Stimulated activated CD8-positive, alpha-beta memory T cell treated with anti-CD3 and anti-CD28 coated beads, Interleukin-2, amount 100 ng/mL, for 1 hour (primary cell): ENCODE measurements at places on chromosomes 4 and X.

GRCh38 chr4:97374526-97374925, 768.8 kb downstream of the STPG2 start:
- DNase-seq = no peak

DNA sequence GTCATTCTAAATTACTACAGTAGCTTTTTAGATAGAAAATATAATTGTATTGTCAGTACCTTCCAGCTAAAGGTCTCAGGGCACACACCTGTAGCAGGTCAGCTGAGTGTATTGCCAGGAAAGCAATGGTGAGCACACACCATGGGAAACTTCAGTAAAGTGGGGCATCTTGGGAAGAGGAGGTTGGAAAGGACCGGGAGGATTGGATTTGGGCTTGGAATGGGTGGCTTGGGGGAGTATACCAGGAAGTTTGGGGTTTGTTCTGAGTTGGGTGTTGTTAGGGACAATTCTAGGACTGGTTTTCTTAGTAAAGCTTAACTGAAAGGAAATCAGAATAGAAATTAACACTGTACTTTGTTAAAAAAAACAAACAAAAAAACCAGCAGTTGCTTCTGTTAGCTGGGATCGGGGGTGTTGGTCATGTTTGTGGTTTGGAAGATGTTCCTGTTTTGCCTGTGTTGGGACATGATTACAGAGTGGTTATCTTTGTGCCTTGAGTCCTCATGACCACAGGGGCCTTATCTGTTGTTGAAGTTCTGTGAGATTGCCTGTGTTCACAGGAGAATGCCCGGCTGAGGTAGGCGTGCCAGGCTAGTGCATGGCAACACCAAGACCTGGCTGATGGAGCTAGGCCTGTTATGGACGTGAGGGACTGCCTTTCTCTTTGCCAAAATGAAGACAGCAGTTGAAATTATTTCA, 35.1 kb downstream of the PRIMPOL start:
- DNase-seq = no peak

GRCh38 chr4:129916991-129917390, 821.0 kb downstream of the C4orf33 start:
- DNase-seq = no peak

DNA sequence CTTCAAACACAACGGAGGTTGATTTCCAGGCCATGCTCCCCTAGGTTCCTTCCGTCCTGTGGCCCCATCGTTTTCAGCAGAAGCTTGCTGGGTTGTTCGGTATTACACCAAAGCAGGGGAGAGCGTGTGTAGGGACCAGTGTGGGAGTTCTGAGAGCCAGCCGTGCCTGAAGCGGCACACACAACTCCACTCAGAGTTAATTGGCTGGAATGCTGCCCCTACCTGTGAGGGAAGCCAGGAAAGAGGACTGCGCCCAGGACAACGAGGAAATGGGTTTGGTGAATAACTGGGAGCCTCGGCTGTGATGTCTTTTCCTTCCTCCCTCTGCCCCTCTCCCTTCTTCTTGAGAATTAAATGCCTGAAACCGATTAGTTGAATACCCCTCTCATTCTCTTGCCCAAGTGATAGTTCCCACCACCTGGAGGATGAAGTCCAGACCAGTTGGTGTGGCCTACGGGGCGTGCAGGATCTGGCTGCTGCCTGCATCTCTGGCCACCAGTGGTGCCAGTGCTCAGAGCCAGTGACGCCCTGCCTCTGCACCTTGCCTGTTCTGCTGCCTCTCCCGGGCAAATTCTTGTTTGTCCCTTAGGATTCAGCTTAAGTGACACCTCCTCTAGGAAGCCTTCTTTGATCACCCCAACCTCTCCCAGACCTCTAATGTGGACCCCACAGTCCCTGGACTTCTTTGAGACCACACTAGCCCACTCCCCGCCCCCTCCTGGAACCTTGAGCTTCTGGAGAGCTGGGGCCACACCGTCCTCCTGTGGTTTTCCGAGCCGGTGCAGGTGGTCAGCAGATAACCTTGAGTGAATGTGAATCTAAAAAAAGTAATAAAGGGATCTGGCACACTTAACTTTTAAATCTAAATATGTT, 33.6 kb downstream of the TBC1D14 start:
- no peak for DNase-seq

GRCh38 chrX:39946822-39947221, 150.9 kb downstream of the BCOR start:
- DNase-seq = no peak

- DNase-seq = no peak
Observed at GRCh38 chr4:38209654-38210053, 249.5 kb downstream of the PTTG2 start.

DNA sequence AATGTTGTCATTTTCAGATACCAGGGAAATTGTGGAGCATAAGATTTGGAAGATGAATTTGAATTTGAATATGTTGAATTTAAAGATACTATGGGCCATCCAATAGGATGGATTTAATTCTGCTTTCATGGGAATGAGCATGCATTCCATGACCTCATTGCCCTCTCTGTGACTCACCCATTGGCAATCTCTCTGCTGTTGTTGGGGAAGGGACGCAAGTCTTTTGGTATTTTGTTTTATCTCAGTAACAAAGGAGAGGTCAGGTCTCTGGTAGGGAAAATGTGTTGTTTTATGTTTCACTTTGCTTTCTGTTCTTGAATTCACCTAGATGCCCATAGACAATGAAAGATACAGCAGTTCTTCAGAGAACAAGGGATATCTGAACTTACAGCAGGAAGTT, 42.1 kb upstream of the MAGEA4 start:
- no peak for DNase-seq

DNA sequence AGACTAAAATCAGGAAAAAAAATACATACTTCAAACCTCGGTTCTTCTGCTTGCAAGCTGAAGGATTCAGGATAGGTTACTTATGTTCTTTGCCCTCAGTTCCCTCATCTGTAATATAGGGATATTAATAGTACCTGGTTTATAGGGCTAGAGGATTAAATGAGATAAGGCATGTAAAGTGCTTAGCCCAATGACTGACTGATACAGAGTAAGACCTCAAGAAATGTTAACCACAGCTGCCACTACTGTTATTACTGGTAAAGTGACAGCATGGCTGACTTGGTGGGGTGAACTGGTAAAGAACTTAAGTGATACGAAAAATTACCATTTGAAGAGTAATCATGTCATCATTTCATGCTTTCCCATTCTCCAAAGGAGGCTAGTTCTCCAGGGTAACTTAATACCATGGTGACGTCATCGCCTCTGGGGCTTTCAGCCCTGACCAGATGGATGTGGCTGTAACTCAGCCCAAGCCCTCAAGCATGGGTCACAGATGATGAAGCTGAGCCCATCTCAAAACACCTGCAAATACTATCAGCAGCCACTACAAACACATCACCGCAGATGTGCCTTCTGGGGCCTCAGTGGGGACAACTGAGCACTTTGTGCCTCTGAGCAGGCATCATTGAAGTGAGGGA, 44.5 kb upstream of the SCML1 start:
- no peak for DNase-seq

- DNase-seq = no peak
Observed at GRCh38 chr4:84814094-84814750, 152.3 kb downstream of the WDFY3 start.

- no peak for DNase-seq
Observed at GRCh38 chr4:84673475-84674240, 90.7 kb downstream of the CDS1 start.

DNA sequence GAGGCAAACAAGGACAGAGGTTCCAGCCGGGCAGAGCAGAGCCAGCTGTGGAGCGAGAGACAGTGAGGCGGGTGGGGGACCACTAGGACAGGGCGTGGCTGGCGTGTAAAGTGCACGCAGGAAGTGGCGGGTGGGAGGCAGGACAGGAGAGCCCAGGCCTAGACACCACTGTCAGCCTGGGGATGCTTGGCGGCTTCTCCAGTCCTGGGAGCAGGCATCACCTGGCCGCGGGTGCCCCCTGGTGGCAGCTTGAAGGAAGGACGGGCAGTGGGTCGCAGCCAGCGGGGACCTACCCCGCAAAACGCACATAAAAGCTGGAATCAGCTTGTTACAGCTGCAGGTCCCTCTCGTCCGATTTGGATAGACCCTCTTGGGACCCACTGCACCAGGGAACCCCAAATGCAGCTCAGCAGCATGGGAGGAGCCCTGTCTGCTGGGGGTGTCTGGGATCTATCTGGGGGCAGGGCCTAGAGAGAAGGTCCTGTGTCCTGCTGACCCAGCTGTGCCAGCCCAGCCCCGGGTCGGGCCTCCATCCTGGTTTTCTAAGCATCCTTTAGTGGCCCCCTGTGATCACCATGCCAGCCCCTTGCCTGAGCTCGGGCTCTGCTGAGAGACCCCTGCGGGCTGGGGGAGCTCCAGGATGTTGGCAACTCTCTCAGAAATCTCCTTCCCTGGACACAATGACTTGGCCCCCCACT, 57.7 kb downstream of the WFS1 start:
- DNase-seq = peak; percentile 64

DNA sequence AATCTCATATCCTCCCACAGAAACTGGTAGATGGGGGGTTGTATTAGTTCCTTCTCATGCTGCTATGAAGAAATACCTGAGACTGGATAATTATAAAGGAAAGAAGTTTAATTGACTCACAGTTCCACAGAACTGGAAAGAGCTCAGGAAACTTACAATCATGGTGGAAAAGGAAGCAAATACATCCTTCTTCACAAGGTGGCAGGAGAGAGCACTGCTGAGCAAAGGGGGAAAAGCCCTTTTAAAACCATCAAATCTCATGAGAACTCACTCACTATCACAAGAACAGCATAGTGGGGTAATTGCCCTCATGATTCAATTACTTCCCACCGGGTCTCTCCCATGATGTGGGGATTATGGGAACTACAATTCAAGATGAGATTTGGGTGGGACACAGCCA, 250.5 kb upstream of the GPRIN3 start:
- no peak for DNase-seq

- no peak for DNase-seq
Observed at GRCh38 chr4:38920677-38921076, 53.1 kb downstream of the FAM114A1 start.

DNA sequence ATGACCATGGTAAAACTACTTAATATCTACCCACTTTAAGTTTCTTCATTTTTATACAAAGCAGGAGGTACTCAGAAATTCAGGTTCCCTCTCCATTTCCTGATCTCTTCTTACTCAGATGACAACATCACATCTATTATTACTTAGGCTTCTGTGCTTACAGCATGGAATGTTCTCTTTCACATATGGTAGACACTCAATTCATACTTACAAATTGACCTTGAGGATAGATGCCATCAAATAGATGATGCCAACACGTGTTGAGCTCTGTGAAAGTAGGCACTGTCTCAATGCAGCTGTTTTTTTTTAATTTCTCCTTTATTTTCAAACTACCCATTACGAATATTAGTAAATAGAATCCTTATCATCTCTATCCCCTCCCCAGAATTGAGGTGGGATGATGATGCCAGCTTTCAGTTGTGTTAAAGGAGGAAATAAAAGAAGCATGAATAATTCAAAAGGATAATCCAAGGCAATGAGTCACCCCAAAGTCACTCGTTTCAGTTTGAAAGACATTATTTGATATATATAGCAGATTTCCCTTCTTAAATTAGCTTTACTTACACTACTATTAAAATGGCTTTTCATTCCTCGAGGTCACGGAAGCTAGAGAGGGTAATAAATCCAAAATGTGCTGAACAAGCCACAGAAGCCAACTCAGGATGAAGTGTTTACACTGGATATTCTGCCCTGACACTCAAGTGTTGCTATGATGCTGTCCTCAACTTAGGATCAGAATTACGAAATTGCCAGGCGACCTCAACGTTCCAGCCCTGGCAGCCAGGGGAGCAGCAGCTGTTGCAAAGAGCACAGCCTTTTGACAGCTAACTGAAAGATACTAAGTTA, 124.2 kb upstream of the EOLA2 start:
- no peak for DNase-seq

DNA sequence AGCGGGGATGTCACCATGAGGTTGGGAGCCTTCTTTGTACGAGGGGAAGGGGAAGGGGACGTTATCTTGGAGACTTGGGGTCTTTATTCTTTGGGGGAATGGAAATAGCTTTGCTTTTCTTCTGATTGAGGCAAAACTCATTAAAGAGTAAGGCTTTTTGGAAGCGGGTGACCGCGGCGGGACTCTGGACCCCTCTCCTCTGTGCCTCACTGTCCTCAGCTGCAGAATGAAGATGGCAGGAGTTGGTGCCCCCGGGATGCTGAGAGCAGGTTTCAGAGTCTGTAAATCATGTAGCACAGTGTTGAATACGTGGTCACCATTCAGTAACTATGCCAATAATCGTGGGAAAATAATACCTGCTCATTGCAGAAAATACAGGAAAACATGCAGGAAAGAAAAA, 32.1 kb downstream of the HTT-AS start:
- no peak for DNase-seq

DNA sequence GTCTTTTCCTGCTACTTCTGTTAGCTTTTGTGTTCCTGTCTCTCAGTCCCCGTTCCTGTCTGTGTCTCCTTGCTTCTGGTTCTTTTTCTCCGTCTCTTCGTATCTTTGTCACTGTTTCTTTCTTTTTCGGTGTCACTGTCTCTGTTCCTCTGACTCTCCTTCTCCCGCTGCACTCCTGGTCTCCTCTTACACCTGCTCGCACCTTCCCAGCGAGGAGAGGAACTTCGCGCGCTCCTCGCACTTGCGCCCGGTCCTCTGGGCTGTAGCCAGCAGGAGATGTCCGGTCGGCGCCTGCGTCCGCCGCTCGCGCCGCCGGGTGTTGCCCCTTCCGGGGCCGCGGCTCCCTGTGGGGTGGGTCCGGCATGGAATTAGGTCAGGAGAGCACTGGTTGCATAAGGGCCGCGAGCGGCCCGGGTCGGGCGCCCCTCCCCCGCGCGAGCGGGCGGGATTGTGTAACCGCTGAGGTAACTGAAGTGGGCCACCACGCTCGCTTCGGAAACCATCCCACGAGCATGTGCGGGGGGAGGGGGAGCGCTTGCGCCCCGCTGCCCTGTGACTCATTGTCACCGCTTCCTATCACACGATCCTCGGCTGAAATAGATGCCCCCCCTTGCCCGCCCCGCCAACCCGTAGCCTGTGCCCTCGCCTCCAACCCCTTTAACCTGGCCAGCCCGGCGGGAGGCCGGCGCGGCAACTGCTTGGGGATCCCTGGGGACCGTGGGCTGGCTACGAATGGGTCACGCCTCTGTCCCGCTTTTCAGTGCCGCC, 1.6 kb downstream of the LONRF3 start:
- DNase-seq = peak; percentile 58

GRCh38 chr4:159158083-159158617, 55.3 kb downstream of the RAPGEF2 start:
- DNase-seq = no peak

- DNase-seq = no peak
Observed at GRCh38 chr4:156568484-156568883, 403.1 kb downstream of the PDGFC start.

GRCh38 chr4:184473499-184474262, 669 bp downstream of the IRF2 start:
- no peak for DNase-seq

GRCh38 chrX:46707274-46707965, 51.5 kb downstream of the SLC9A7 start:
- DNase-seq = no peak

DNA sequence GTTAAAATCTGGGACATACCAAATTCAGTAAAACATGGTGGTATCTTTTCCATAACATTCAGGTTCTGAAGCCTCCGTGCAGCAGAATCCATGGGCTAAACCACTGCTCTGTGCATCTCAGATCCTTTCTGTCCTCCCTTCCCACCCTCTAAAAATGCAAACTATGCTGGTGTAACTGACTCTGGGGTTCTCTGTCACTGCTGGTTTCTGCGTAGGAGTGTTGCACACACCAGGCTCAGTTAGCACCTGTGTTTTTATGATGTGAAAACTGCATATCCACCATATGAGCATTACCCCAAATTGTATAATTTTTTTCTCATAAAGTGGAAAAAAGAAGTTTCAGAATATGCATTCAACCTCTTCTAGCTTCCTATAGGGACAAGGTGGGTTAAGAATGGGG, 22.4 kb upstream of the IL21 start:
- DNase-seq = no peak

GRCh38 chrX:17403189-17403691, 28.2 kb downstream of the NHS start:
- DNase-seq = no peak
